Activated CD4-positive, alpha-beta memory T cell treated with anti-CD3 and anti-CD28 coated beads, Interleukin-2, amount 10 ng/mL, durations not matched to agents 7 days and 5 days (primary cell): ENCODE measurements at places on chromosomes 1 and 21. TPM values are rescaled to one million over a fixed set of nuclear protein-coding genes. Genes with fewer than 3 reads are reported as not detected.

GRCh38 chr1:182406012-182406411 lies 5.5 kb upstream of the TEDDM1 start:
- H3K4me1 ChIP-seq, result no peaks in the 10 kb centered on the region
- no peak for DNase-seq
- H3K27me3 ChIP-seq, result peaks cover 41% of the 10 kb centered on the region
- H3K4me3 ChIP-seq, result no peak overlapping the region
- H3K36me3 ChIP-seq, result peaks cover 6% of the 10 kb centered on the region

DNA sequence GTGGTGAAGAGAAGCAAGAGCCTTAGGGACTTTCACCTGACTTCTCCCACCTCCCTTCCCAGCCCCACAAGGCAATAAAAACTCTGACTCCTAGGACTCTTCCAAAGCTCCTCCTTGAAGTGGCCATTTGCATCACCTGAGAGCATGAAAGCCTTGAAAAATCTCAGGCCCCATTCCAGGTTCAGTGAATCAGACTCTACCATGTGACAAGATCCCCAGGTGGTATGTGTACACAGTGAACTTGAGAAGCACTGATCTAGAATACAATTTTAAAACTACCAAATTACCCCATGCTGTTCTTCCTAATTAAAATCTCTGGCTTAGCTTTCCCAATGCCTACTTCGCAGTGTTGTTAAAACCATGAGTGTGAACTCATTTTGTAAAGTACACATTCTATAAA lies 195.1 kb upstream of the SAMSN1 start:
- H3K36me3 ChIP-seq, result peaks cover 8% of the 10 kb centered on the region
- H3K4me1 ChIP-seq, result peaks cover 24% of the 10 kb centered on the region
- no peaks in the 10 kb centered on the region for H3K27me3 ChIP-seq
- DNase-seq, result no peak

Gene RORC
- 25.8 TPM for total RNA-seq

DNA sequence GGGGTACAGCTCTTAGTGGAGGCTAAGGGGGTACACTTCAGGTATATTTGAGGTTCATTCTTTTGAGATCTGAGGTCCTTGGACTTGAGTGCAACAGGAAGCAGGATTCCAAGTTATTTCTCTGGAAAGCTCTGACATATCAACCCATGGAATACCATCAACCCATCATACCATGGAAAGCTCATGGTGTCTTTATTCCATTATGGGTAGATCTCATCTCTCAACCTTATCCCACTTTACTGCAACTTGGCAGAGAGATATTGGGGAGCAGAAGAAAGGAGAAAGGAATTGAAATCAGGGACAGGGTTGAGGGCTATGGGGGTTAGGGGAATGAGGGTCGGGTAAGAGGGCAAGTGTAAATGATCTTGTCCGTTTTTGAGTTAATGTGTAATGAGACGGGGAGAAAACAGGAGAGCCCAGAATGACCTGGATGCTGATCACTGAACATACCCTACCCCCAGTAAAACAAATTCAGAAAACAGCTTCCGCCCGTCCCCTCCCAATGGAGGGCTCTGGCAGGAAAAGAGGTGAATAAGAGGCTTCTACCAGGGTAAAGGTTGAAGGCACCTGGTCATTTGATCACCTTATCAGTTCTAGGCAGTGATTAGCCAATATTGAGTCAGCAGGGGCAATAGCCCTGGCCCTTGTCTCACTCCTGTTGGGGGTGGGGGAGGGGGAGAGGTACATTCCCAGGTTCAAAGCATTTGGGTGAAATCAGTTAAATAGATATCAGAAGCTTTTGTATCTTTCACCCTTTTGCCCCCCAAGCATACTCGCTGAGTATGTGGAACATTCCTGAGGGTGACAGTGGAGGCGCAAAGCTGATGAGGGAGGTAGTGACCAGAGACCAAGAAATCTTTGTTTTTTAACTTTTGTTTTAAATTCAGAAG lies 622 bp upstream of the APOA2 start:
- H3K27ac ChIP-seq, result peak overlapping the region; percentile 16
- no peak overlapping the region for H3K4me3 ChIP-seq
- H3K4me1 ChIP-seq, result peaks cover 47% of the 10 kb centered on the region
- no peaks in the 10 kb centered on the region for H3K27me3 ChIP-seq
- DNase-seq, result no peak

Gene NTMT2
- total RNA-seq, result not detected

Gene PTPN7
- 231 TPM for total RNA-seq

DNA sequence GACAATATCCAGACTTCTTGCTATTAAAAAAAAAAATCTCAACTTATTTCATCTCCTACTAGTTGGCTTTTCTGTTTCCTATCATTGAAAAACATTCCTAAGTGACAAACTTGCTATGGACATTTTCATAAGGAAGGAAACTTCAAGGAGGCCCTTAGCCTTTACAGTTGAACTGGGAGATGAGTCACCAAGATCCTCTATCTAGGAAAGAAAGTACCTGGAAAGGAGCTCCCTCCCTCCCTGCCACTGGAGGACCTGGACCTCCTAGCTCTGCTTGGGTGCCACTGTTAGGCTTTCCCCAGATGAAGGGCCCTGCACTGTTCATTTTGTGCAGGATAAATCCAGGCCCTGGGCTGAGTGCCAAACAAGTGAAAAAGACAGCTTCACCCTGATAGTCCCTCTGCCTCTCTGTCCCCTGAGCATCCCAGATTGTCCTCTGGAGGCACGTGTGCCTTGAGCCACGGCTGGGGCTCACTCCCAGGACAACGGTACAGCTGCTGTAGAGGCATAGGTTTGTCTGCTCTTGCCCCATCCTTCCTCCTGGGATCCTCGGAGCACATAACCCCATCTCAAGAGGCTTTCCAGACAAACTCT lies 40.2 kb upstream of the SOX13 start:
- no peaks in the 10 kb centered on the region for H3K36me3 ChIP-seq
- no peak overlapping the region for H3K27ac ChIP-seq
- H3K27me3 ChIP-seq, result peaks cover 7% of the 10 kb centered on the region
- no peaks in the 10 kb centered on the region for H3K4me1 ChIP-seq

- peaks cover 35% of the 10 kb centered on the region for H3K4me1 ChIP-seq
- DNase-seq, result no peak
- peaks cover 39% of the 10 kb centered on the region for H3K36me3 ChIP-seq
- H3K4me3 ChIP-seq, result no peak overlapping the region
- H3K27ac ChIP-seq, result peak overlapping the region; percentile 26
- no peaks in the 10 kb centered on the region for H3K27me3 ChIP-seq
Observed at GRCh38 chr1:101089613-101090338, 64.2 kb upstream of the DPH5 start.

Gene DCLRE1B
- 13.2 TPM for total RNA-seq

DNA sequence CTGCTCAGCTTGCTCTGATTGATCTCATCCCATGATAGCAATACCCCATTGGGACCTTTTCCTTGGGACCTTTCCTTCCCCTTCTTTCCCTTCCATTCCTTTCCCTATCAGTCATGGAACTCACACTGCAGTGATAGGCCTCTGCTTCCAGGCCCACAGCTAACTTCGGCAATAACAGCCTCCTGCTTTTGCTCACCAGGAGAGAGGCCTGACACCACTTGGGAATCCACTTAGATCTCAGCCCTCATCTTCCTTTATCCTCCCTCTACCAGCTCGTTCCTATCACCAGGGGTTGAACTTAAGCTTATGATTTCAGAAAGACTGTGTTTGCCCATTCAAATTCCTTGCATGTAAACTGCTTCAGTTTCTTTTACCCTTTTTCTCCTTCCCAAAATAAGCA lies 11.0 kb upstream of the TIPRL start:
- peaks cover 2% of the 10 kb centered on the region for H3K27me3 ChIP-seq
- no peaks in the 10 kb centered on the region for H3K4me1 ChIP-seq
- no peak overlapping the region for H3K27ac ChIP-seq
- H3K36me3 ChIP-seq, result no peaks in the 10 kb centered on the region
- DNase-seq, result no peak

Gene TM2D1
- 39.9 TPM for total RNA-seq

Gene ERICH3
- total RNA-seq, result not detected
